Muscle of leg (tissue), 16 donors: ENCODE measurements at places on chromosomes 12 and 14. TPM values are rescaled to one million over a fixed set of nuclear protein-coding genes. Genes with fewer than 3 reads are reported as not detected.

PRB2 gene
- polyA plus RNA-seq: not detected

MAX gene
- 42.5 TPM for polyA plus RNA-seq

MGST1 gene
- 9.6 TPM for polyA plus RNA-seq

TMED10 gene
- 118 TPM for polyA plus RNA-seq

HSPB8 gene
- polyA plus RNA-seq: 169 TPM

INHBE gene
- polyA plus RNA-seq: 1.4 TPM

ACSM4 gene
- 0.19 TPM for polyA plus RNA-seq

BDKRB2 gene
- 6.0 TPM for polyA plus RNA-seq

CLEC4D gene
- 0.08 TPM for polyA plus RNA-seq

TMEM63C gene
- 1.3 TPM for polyA plus RNA-seq

TMEM117 gene
- polyA plus RNA-seq: 10.5 TPM

DNA sequence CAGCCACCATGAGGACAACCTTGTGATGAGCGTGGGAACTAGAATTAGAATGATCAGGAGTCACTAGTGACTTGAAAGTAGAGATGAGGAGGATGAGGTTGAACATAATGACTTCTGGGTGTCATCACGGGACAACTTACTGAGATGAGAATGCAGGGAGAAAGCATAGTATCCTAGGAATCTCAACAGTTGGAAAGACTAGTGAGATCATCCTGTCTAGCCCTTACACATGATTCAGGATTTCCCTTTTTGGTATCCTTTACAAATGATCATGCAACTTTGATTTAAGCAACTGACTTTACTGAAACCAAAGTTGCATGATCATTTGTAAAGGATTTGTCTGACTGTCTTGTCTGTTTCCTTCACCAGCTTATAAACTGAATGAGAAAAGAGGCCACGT lies 51.8 kb upstream of the HIF1A start:
- no peaks in the 10 kb centered on the region for H3K36me3 ChIP-seq
- DNase-seq: no peak
- no peak overlapping the region for H3K4me3 ChIP-seq
- no peaks in the 10 kb centered on the region for H3K4me1 ChIP-seq
- H3K27me3 ChIP-seq: no peaks in the 10 kb centered on the region
- H3K27ac ChIP-seq: no peak overlapping the region

GRCh38 chr14:36270191-36270590 lies 50.2 kb downstream of the MBIP start:
- H3K27me3 ChIP-seq: peaks cover 24% of the 10 kb centered on the region
- no peak overlapping the region for H3K4me3 ChIP-seq
- no peak overlapping the region for H3K27ac ChIP-seq
- DNase-seq: no peak
- H3K4me1 ChIP-seq: no peaks in the 10 kb centered on the region

- H3K4me3 ChIP-seq: no peak overlapping the region
- H3K4me1 ChIP-seq: peaks cover 43% of the 10 kb centered on the region
- DNase-seq: peak; percentile 61
- no peaks in the 10 kb centered on the region for H3K36me3 ChIP-seq
- no peak overlapping the region for H3K27ac ChIP-seq
- H3K27me3 ChIP-seq: peaks cover 32% of the 10 kb centered on the region
Measured at GRCh38 chr12:51852404-51853137, 4.1 kb upstream of the FIGNL2 start.

GRCh38 chr14:59377991-59378601 lies 87.1 kb downstream of the GPR135 start:
- H3K36me3 ChIP-seq: no peaks in the 10 kb centered on the region
- no peak overlapping the region for H3K27ac ChIP-seq
- H3K27me3 ChIP-seq: no peaks in the 10 kb centered on the region
- peak; percentile 62 for DNase-seq
- H3K4me3 ChIP-seq: no peak overlapping the region

GRCh38 chr14:94217116-94217515 lies 43.0 kb downstream of the PPP4R4 start:
- no peaks in the 10 kb centered on the region for H3K4me1 ChIP-seq
- H3K27ac ChIP-seq: no peak overlapping the region
- no peaks in the 10 kb centered on the region for H3K36me3 ChIP-seq
- no peaks in the 10 kb centered on the region for H3K27me3 ChIP-seq
- no peak for DNase-seq
- H3K4me3 ChIP-seq: no peak overlapping the region

DNA sequence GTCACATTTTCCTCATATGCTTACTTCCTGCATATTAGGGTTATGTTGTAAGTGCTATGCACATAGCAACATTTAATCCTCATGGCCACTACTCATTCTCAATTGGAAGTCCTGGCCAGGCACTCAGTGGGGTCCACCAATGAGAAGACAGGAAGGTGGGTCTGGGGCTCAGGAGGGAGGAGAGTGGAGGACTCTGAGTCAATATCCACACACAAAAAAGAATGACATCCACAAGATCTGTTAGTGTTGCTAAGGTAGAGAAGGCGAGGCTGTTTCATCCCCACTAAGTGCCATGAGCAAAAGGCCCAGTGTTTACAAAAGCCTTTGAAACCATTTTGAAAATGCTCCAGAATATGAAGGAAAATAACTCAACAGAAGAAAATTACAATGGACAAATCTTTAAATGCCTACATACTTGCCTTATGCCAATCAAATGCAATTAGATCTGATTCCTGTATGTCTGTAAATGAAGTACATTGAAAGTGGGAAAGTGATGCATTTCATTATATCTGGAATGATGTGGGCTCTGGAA lies 53.9 kb downstream of the EID3 start:
- no peaks in the 10 kb centered on the region for H3K4me1 ChIP-seq
- peaks cover 6% of the 10 kb centered on the region for H3K36me3 ChIP-seq
- no peak for DNase-seq
- no peaks in the 10 kb centered on the region for H3K27me3 ChIP-seq

DNA sequence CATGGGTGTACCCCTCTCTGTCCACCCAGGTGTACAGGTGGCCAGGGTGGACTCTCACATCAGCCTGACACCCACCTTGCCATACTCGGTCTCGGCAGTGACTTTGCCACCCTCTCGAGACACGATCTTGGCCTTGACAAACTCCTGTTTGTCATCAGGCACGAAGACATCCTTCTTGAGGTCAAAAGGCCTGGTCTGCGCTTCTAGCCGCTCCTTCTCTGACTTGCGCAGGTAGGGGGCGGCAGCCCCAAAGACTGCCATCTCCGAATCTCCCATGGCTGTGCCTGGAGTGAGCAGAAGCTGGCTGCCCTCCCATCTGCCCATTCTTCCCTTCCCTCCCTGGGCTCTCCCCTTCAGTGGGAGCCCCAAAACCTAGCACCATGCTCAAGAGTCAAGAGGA lies 2.0 kb downstream of the MYH7 start:
- H3K36me3 ChIP-seq: peaks cover 3% of the 10 kb centered on the region
- H3K4me3 ChIP-seq: no peak overlapping the region
- peaks cover 45% of the 10 kb centered on the region for H3K4me1 ChIP-seq
- no peak for DNase-seq
- no peaks in the 10 kb centered on the region for H3K27me3 ChIP-seq
- H3K27ac ChIP-seq: no peak overlapping the region

DNA sequence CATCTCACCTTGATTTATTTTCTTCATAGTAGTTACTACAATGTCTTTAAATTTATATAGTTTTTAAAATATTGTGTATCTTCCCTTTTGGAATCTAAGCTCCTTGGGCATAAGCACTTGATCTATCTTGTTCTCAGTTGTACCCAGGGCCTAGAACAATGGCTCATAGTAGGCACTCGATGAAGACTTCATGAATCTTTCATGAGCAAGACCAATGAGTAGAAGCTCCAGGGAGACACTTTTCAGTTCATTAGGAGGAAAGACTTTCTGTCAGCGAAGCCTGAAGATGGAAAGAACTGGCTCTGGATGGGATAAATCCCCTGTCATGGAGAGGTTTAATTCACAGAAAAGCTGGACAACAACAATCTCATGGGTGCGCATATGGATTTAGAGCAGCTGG lies 140.2 kb upstream of the CRY1 start:
- DNase-seq: no peak
- no peaks in the 10 kb centered on the region for H3K36me3 ChIP-seq
- peaks cover 6% of the 10 kb centered on the region for H3K27me3 ChIP-seq
- no peak overlapping the region for H3K4me3 ChIP-seq

DNA sequence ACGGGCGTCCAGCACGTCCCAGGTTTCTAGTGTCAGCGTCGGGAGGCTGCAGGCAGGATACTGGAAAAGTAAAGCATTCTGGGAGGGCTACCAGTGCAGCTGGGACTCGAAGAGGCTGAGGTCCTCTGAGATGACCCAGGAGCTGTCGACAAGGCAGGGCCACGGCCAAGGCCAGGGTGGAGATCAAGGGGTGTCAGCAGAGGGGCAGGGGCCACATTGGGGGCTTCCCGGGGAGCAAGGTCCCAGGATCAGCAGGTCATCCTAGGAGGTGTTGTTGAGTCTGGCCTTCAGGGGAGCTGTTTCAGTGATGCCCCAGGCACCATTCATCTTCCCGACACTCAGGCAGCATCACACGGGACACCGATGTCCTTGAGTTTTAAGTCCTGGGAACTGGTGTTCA lies 377.8 kb upstream of the SFSWAP start:
- no peaks in the 10 kb centered on the region for H3K4me1 ChIP-seq
- no peak overlapping the region for H3K4me3 ChIP-seq
- H3K27ac ChIP-seq: no peak overlapping the region

GRCh38 chr14:99209409-99209808 lies 62.6 kb downstream of the BCL11B start:
- H3K4me1 ChIP-seq: no peaks in the 10 kb centered on the region
- no peak for DNase-seq
- H3K27me3 ChIP-seq: peaks cover 8% of the 10 kb centered on the region
- no peaks in the 10 kb centered on the region for H3K36me3 ChIP-seq
- no peak overlapping the region for H3K4me3 ChIP-seq

DNA sequence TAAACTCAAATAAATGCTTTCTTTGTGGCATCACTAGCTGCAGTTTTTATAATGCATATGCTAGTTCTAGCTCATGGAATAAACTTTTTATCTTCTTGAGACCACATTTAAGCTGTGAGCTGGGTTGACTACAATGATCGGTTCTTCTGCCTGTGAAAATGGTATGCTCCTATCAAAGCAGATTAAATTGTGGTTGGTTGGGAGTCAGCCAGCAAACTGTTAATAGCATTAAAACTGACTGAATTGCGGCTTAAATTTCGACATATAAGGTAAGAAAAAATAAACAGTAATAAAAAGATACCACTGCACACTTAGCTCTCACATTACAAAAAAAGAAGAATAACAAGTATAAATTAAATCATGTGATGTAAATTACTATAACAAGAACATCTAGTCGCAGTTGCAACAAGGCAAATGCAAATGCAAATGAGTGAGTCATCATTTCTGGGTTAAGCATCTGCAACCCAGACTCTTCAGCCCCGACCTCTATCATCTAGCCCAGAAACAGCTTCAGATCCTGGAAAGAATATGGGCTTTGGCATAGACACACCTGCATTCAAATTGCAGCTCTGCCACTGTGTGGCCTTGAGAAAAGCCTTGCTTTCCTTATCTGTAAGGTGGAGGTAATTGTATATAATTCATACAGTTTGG lies 19.8 kb upstream of the DHRS7 start:
- H3K4me1 ChIP-seq: no peaks in the 10 kb centered on the region
- H3K36me3 ChIP-seq: no peaks in the 10 kb centered on the region
- no peak overlapping the region for H3K4me3 ChIP-seq
- H3K27me3 ChIP-seq: no peaks in the 10 kb centered on the region

GRCh38 chr12:54689034-54689372 lies 40.8 kb upstream of the DCD start:
- DNase-seq: no peak
- H3K27ac ChIP-seq: no peak overlapping the region
- H3K36me3 ChIP-seq: no peaks in the 10 kb centered on the region
- peaks cover 2% of the 10 kb centered on the region for H3K27me3 ChIP-seq
- H3K4me1 ChIP-seq: no peaks in the 10 kb centered on the region
- H3K4me3 ChIP-seq: no peak overlapping the region

GRCh38 chr14:33711811-33712216 lies 239.1 kb downstream of the EGLN3 start:
- no peak for DNase-seq
- H3K27ac ChIP-seq: no peak overlapping the region
- no peaks in the 10 kb centered on the region for H3K4me1 ChIP-seq
- no peak overlapping the region for H3K4me3 ChIP-seq
- no peaks in the 10 kb centered on the region for H3K27me3 ChIP-seq

- no peak overlapping the region for H3K4me3 ChIP-seq
- H3K36me3 ChIP-seq: no peaks in the 10 kb centered on the region
- DNase-seq: no peak
Measured at GRCh38 chr12:118813778-118814357, 167.5 kb upstream of the SRRM4 start.

DNA sequence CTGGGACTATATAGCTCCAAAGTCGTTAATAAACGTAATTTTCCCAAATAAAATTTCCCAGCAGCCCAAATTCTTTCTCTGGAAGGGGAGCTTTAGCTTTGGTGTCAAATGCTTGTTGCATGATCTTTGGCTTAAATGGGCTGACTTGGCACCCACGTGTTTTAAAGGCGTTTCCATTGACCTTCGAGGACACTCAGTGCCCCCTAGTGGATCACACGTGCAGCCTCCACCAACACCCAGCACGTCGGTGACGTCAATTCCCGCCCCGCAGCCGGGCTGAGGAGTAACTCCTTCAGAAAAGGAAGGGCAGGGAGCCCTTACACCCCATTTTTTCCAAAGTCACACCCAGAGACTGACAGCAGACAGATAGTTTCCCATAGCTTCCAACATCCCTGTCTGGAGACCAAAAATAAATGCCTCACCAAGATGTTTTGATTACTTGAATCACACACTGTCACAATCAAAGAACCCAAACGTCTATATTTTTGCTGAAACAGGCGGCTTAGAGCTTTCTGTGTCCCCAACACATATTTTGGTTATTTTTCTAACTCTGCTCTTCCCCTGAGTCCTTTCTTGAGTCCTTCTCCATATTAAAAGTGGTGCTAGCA lies 707.9 kb downstream of the AACS start:
- H3K36me3 ChIP-seq: no peaks in the 10 kb centered on the region
- H3K4me3 ChIP-seq: no peak overlapping the region
- H3K4me1 ChIP-seq: no peaks in the 10 kb centered on the region
- no peak overlapping the region for H3K27ac ChIP-seq
- peak; percentile 5 for DNase-seq
- no peaks in the 10 kb centered on the region for H3K27me3 ChIP-seq

- DNase-seq: no peak
- H3K27me3 ChIP-seq: no peaks in the 10 kb centered on the region
- H3K27ac ChIP-seq: no peak overlapping the region
- no peaks in the 10 kb centered on the region for H3K36me3 ChIP-seq
Measured at GRCh38 chr14:33484264-33484663, 466.6 kb downstream of the EGLN3 start.

DNA sequence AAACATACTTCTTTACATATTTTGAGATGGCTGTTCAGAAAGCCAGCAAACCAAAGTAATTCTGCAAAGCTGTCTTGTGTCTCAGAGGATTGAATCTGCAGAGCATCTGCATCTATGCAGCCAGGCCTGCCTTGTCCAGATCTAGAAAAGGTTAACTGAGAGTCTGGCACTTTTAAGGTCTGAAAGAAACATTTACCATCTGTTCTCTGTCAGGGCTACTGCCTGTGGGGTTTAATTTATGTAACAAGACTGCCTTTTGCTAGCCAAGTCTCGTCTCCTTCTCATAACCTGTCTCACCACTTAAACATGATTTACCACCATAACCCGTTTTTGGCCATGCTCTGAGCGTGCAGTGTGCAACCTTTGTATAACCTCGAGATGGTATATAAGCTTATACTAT lies 194.2 kb downstream of the SYT10 start:
- H3K36me3 ChIP-seq: no peaks in the 10 kb centered on the region
- H3K27me3 ChIP-seq: no peaks in the 10 kb centered on the region
- peak; percentile 14 for DNase-seq
